Naive thymus-derived CD8-positive, alpha-beta T cell (primary cell): ENCODE measurements at places on chromosomes 2 and 18. TPM values are rescaled to one million over a fixed set of nuclear protein-coding genes. Genes with fewer than 3 reads are reported as not detected.

The ITPRIPL1 gene
- 1.8 TPM for total RNA-seq

The CAPN14 gene
- 0.65 TPM for total RNA-seq

The NOL4 gene
- total RNA-seq, result not detected

The NOP58 gene
- total RNA-seq, result 132 TPM

The IL1RN gene
- not detected for total RNA-seq

The SDC1 gene
- total RNA-seq, result not detected

The C2orf66 gene
- not detected for total RNA-seq

The POLR1A gene
- 22.9 TPM for total RNA-seq

The ANKRD44 gene
- 269 TPM for total RNA-seq

The ZC3H15 gene
- 73.2 TPM for total RNA-seq

The TRIP12 gene
- 221 TPM for total RNA-seq

The MRPL33 gene
- total RNA-seq, result 41.2 TPM
